Aorta (tissue), 5 donors: ENCODE measurements at places on chromosomes 12 and 14.

DNA sequence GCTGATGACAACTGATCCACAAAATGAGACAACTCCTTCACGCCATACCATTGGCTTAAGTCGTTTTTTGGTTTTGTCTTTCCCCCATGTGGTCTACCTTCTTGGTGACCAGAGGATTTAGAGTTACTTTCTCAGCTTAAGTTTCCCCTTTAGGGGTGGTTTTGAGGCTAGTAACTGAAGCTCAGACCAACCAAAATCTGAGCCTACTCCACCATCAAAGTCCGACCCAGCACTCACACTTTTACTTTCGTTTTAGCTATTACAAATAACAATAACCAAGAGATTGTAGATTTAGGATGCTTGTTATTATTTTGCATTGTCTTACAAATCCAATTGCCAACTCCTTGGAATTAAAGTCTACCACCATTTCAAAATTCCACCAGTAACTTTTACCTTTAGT is 130.6 kb upstream of the MDM1 start:
- DNase-seq: no peak

DNA sequence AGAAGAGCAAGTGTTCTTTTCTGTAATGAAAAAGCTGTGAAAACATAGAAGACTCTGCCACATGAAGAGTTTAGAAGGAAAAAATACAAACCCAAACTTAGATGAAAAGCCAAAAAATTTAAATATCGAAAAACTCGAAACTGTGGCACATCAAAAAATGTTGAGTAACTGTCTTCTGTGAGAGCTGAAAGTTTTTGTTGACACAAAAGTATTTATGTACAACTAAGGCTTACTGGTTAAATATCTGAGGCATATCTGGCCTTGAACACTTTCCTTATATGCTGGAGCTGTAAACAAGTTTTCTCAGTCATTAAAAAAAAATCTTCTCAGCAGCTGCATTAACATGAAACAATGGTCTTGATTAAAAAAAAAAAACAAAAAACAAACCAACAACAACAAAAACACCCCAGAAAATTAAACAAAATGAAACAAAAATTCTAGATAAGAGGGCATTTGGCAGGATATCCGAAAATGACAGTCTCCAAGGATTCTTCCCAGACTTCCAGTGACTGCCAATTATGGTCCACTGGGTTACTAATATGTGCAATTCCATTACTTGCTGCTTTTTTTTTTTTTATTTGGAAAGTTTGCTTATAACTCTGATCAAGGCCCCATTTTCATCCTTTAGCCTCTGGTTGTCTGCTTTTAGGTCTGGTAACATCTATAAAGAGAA is 84.7 kb upstream of the PAWR start:
- no peak for DNase-seq

DNA sequence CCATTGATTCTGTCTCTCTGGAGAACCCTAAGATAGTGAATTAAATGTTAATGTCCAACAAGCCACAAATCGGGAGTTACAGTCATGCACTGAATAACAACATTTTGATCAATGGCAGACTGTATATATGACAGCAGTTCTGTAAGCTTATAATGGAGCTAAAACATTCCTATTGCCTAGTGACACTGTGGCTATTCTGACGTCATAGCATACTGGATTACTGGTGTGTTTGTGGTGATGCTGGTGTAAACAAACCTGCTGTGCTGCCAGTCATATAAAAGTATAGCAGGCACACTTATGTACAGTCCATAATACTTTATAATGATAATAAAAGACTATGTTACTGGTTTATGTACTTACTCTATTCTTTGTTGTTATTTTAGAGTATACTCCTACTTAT is 56.7 kb upstream of the BICD1 start:
- DNase-seq: no peak

- DNase-seq: no peak
Observed at GRCh38 chr12:48934312-48934706, 9.0 kb upstream of the FKBP11 start.
